ENCODE measurements at places on chromosomes 3 and 15.

GRCh38 chr15:33089878-33090757 is 104.4 kb downstream of the FMN1 start:
- no peak for DNase-seq

DNA sequence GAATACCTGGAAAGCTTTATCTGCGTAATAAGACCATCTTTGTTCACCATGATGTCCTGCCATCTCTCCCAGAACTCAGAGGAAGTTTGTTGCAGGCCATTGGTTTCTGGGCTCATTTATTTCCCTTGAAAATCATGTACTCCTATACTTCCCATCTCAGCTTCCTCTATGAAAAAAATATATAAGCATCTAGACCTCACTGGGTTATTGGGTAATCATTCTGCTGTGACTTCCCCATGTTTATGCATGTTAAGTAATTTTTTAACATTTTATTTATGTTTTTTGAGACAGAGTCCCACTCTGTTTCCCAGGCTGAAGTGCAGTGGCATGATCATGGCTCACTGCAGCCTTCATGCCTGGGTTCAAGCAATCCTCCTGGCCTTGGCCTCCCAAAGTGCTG is 184.5 kb downstream of the ZPLD1 start:
- no peak for DNase-seq

DNA sequence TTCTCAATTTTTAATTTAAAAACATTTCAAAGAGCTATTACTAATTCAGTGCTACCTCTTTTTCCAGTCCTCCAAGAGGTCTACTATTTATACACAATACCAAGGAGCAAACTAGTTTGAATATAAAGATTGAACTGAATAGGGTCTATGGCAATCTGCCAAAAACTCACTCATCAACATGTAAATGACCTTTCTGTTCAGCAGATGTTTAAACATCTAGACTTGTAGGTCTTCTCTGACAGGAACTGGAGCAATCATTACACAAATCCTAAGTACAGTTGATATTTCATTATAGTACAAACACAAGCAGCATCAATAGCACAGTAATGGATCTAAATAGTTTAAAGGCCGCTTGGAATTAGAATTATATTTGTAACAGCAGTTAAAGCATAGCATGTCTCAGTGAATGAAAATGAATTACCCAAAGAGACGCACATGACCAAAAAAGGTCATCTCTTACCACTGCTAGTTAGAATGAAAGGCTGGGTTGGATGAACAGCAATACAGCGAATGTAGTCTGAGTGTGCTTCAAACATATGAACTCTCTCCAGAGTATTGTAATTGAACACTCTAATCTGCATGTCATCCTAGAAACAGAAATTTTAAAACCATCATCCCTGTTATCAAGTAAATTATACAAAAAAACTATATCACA is 10.7 kb downstream of the COPB2 start:
- DNase-seq = no peak

- no peak for DNase-seq
These were observed 739.6 kb downstream of the NAALADL2 start for GRCh38 chr3:175598740-175599139.

DNA sequence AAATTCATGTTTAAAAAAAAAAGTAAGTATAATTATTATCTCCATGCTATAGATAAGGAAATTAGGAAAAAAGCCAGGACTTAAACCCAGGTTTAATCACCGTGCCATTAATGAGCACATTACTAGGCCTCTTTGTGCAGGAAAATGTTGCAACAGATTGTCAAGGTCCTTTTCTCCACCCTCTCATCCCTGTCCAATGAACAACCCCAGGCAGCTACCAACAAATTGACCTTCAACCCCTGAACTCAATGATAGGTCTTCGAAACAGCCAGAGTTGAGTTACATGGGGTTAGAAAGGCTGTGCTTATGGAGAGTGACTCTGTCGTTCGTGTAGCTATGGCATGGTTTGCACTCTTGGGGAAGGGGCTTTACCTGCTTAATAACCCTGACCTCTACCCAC is 84.2 kb upstream of the CTNNB1 start:
- no peak for DNase-seq

- DNase-seq = peak; percentile 36
These were observed 1.0 kb downstream of the SPTBN5 start for GRCh38 chr15:41892621-41893421.

- no peak for DNase-seq
These were observed 27.7 kb downstream of the EMC4 start for GRCh38 chr15:34252545-34252944.

GRCh38 chr15:84969257-84969656 is 12.4 kb upstream of the PDE8A start:
- DNase-seq = no peak

DNA sequence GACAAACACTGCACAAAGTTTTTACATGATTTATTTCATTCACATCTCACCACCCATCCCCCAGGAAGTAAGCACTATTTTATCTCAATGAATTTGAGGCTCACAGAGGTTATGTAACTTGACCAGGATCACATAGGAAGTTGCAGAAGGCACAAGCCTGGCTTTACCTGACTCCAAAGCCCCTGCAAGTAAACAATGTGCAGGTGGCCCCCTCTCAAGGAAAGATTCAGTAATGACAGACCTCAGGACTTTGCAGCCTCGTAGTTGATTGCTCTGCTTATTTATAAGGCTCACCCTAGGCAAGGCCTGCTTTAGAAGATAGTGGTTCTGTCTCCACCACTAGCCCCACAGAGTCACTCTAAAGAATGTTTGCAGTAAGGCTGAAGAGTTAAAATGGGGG is 79.8 kb upstream of the MDFIC2 start:
- no peak for DNase-seq

DNA sequence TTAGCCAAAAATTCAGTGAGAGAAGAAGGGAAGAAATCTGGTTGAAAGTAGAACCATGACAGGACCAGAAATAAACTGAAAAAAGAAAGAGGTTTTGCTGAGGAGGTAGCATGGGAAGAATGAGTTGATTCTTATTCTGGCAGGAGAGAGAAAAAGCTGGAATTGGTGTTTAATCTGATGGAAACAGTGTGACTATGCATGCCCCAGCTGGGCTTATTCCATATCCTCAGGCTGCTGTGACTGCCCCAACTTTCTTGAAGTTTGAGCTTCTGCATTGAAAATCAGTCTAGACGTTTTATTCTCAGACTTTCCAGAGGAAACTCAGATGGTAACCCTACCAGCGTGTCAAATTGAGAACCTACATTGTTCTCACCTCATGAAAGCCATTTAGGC is 352.5 kb upstream of the DCBLD2 start:
- DNase-seq = no peak

DNA sequence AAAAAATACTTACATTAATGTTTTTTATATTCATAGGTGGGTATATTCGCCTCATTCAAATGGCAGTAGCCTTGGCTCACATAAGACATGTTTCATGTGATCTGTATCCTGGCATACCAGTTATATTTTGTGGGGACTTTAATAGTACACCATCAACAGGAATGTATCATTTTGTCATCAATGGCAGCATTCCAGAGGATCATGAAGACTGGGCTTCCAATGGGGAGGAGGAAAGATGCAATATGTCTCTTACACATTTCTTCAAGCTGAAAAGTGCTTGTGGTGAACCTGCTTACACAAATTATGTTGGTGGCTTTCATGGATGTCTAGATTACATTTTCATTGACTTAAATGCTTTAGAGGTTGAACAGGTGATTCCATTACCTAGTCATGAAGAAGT is 3.5 kb downstream of the PDE12 start:
- DNase-seq = no peak

DNA sequence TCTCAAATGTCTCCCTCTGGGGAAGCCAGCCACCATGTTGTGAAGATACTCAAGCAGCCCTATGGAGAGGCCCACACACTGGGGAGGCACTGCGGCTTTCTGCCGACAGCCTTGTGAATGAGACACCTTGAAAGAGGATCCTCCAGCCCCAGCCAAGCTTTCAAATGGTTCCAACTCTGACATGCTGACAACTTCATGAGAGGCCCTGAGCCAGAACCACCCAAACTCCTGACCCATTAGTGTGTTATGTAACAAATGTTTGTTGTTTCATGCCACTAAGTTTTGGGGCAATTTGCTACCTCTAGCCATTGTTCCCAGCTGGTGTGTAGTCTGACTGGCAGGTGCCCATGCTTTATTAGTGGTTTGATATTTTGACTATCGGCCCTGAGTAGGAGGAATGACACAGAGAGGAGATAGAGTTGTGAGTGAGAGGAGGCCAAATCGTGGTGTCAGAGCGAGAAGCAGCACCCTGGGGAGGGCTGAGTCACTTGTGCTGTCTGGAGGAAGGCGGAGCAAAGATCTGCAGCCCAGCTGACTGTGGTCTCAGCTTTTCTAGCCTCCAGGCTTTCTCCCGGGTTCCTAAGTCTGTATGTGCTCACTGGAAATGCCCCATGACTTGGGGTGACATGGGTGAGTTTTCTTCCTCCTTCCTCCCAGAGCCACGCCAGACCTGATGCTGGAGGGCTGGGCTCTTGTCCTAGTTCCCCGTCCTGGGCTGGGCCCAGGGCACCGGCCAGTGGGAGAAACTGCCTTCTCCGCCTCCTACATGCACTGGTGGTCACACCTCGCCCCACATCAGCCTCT is 56.7 kb upstream of the BLM start:
- DNase-seq = peak; percentile 88

DNA sequence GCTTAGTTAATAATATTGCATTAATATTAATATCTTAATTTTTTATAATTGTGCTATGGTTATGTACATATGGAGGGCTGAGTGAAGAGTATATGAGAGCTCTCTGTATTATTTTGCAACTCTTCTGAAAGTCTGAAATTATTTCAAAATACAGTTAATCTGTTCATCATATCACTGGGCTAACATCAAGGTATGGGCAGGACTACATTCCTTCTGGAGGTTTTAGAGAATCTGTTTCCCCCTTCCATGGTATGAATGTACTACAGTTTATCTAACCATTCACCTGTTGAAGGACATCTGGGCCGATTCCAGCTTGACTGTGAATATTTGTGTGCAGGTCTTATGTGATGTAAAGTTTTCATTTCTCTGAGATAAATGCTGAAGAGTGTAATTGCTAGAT is 5.1 kb downstream of the IL20RB start:
- no peak for DNase-seq

DNA sequence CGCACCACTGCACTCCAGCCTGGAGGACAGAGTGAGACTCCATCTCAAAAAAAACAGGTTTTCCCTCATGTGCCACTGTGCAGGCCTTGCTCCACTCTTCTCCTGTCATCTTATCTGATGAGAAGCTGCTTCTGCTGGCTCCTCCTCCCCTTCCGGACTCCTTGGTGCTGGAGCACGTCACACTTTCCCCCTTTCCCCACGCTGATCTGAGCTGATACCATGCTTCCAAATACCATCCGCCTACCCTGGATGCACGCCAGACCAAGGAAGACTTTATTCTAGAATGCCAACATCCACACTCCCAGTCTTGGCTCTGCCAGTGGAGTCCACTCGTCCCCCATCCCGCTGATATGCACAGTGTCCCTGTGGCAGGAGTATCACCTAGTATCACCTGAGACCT is 31.3 kb downstream of the HOMER2 start:
- no peak for DNase-seq

GRCh38 chr3:8282541-8283165 is 219.0 kb upstream of the LMCD1 start:
- DNase-seq = no peak

GRCh38 chr3:157248590-157249422 is 88.9 kb upstream of the CCNL1 start:
- no peak for DNase-seq

GRCh38 chr15:63860155-63860554 is 26.4 kb upstream of the HERC1 start:
- peak; percentile 75 for DNase-seq

GRCh38 chr15:94584833-94585244 is 353.5 kb downstream of the MCTP2 start:
- peak; percentile 84 for DNase-seq

GRCh38 chr15:95988574-95988887 is 342.0 kb upstream of the NR2F2 start:
- no peak for DNase-seq

DNA sequence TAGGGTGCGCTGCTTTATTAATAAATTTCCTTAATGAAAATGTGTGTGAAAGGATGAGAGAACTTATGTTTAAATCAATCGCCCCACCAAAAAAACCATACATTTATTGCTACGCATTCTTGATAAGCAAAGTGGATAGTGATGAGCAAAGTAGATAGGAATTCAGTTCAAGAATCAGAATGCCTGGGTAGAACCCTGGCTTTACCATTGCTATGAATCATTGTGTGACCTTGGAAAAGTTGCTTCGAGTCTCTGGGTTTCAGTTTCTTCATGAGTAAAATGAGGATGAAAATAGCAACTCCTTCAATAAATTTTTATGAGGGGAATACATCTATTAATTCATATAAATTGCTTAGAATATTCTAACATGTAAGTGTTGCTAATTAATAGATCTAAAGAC is 2.6 kb upstream of the ALCAM start:
- DNase-seq = no peak

DNA sequence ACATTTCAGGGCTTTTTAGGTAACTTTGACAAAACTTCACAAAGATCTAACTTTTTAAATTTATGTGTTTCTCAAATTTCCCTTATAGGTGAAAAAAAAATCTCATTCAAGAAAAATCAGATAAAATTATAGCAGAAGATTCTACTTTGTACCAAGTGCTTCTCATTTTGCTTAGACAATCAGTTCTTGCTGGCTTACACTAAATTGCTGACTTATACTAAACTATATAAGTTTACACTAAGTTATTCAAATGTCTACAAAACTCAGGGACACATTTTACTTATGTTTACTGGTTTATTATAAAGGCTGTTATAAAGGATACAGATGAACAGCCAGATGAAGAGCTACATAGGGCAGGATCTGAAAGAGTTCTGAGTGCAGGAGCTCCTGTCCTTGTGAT is 195.1 kb downstream of the ZPLD1 start:
- DNase-seq = no peak

GRCh38 chr15:25790000-25790660 is 73.0 kb downstream of the ATP10A start:
- DNase-seq = peak; percentile 75

DNA sequence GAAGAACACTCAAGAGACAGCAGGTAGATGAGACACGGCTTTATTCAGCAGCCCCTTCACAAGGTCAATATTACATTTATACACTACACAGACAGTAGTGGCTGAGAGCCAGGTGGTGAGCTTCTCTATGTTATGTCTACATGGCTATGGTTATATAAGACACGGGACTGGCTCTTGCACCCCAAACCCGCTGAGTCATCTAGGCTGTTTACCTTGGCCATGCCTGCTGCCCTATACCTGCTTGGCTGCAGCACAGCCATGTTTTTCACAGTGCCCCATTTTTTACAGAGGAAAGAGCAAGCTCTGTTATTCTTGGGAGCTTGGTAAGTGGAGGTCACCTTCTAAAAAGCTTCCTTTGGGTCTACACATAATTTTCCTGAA is 231.6 kb downstream of the IGSF11 start:
- no peak for DNase-seq

DNA sequence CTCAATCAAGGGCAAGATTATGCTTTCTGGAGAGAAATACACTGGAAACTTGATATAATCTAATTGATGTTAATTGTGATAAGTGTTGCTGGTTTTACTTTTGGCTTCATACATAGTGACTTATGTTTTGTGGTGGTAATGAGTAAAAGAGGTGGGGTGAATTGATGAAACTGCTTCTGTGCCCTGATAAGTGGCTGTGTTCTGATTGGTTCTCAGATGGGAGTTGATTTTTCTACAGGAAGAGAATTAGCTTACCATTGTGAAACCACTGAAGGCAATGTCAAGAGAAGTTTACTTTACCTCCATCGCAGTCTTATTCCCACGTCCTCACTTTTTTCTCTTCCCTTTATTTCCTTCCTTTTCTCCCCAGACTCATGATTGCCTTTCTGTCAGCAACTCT is 23.8 kb downstream of the TMEM45A start:
- DNase-seq = no peak

Measured in activated CD4-positive, alpha-beta memory T cell treated with anti-CD3 and anti-CD28 coated beads for 36 hours (primary cell).